ENCODE measurements at places on chromosomes 12 and 14.

DNA sequence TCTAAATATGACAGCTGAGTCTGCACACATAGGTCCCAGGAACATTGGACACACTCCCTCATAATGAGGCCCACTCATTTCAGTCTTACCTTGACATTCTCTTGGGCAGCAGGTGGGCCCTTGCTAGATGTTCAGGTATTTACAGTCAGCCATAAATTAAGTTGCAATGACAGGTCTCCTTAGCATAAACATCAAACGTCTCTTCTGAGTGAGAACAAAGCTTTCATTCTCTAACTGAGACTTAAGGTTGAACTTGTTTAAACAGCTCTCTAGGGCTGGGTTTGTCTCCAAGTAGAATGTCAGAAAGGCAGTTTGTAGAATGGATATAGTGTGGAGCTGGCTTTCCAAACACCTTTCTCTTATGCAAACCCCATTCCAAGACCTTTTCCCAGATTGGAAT is 10.3 kb downstream of the ACVR1B start:
- DNase-seq = no peak

DNA sequence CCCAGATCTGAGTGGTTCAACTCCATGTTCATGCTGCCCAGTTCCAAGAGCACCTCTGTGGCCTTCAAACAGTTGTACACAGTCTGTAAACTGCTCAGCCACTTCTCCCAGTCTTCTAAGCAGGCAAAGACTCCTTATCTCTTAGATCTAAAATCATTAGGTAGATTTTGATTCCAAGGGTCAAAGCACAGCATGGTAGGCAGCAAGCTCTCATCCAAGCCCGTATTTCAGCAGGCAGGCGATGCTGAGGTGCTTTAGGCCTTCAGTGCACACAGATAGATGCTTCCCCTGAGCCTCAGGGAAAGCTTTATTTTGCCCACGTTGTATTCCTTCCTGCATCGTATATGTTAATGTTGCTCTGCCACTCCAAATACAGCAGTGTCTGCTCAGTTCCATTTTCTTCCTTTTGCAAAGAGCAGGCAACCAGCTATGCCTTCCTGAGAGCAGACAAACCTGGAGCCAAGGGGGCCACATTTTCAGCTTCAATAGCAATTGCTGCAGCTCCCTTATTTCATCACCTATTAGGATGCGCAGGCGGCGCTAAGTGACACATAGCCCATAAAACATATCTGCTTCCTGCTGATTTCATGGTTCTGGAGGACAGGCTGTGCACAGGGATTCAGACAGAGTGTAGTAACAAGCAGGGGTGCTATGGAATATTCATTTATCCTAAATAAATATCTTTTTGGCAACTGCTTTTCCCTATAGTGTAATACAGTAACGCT is 67.5 kb downstream of the ETV6 start:
- DNase-seq = no peak

GRCh38 chr12:2152134-2152533 is 99.3 kb downstream of the CACNA1C start:
- no peak for DNase-seq

- no peak for DNase-seq
Measured at GRCh38 chr12:122886851-122887818, 8.8 kb downstream of the VPS37B start.

DNA sequence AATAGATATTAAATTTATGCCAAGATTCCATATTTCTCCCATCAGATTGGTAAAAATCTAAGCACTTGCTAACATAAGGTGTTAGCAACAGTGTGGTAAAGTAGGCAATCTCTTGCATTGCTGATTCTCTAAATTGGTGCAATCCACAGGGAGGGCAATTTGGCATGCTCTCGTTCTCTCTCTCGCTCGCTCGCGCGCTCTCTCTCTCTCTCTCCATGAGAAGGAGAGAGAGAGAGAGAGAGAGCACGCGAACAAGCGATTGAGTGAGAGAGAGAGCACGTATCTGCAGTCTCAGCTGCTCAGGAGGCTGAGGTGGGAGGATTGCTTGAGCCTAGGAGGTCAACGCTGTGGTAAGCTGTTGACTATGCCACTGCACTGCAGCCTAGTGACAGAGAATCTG is 25.9 kb downstream of the PSEN1 start:
- DNase-seq = no peak

DNA sequence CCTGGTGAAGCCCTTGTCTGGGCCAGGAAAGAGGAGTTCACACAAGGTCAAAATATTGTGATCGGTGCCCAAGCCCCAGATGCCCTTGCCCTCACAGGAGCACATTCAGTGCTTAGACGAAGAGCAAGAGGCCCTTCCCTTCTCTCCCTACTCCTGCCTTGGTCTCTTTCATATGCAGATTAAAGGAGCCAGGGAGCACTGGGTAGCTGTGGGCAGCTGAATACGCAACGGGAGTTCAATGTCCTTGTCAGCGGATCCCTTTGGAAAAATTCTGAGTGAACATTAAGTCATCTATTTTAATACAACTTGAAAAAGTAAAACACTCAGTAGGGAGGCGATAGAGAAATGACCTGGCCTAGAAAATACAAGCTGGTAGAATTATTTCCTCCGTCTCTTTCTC is 1489.4 kb downstream of the AACS start:
- DNase-seq = no peak

- DNase-seq = no peak
Measured at GRCh38 chr12:58915634-58916033, 4.7 kb downstream of the LRIG3 start.

GRCh38 chr12:116515684-116516083 is 43.5 kb upstream of the MAP1LC3B2 start:
- DNase-seq = no peak

DNA sequence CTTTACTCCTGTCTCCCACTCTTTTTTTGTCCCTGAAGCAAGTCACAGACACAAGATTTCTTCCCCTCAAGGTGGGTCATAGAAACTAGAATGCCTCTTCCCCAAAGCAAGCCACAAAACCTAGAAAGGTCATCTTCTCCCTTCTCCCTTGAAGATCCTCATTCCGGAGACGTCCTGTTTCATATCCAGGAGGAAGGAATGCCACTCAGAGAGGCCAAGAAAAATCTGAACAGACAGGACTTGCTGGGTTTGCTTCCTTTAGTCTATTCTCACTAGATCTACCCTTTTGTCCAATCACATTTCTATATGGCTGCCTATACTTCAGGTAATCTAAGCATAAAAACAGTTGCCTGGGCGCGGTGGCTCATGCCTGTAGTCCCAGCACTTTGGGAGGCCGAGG is 23.7 kb downstream of the SLC6A15 start:
- no peak for DNase-seq
